ENCODE measurements at places on chromosomes 12 and 14.

DNA sequence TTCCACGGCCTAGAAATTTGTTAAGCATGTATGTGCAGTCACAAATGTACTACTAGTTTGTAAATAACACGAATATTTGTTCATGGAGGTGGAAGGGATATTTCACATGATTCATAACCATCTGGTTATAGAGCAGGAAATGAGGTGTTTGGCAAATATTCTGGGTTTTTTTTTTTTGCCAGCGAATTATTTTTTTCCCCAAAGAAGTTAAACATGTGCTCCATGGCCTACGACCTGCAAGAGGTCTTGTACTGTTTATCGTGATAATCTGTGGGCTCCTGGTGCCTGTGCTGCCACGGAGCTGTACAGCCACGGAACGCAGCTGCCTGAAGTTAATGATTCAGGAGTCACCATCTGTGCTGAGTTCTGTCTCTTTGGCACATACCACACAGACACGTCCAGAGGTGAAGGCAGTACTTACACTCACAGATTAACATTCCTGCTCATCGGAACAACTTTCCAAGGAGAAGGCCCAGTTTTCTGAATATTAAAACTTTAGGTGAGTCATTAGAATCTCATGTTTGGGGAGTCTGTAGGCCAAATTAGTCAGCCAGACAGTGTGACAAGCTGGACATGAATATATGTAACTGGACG, 156.3 kb downstream of the TMX1 start:
- no peak for DNase-seq

DNA sequence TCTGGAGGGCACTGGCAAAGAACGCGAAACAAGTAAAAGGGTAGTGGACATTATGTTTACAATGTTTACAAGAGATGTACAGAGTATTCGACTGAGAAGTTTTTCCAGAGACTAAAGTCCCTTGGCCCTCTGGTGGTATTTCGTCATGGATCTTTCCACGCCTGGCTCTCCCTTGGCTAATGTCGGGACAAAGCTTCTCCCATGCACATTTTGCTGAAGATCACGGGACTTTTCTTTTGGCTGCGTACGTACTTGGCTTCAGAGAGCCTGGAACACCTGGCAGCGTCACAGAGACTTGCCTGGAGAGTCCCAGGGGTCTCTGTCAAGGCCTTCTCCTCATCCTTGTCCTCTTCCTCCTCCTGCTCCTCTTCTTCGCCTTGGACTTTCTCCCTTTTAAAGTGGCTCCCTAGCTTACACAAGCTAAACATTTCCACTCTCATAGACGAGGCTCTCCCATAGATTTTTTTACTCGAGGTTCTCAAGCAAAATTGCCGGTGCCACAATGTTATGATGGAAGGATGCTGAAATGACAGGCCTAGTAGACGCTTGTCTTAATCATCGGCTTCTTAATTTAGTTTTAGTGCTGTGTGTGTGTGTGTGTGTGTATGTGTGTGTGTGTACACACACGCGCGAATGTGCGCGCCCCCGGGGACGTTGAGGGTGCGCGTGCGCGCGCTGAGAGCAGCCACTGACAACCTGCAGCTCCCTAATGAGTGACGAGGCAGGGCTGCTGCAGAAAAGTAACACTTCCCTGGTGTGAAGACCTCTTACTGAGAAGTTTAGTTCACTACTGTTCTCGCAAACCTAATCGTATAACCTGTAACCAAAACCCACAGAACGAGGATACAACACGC, 4.9 kb upstream of the FOXG1 start:
- DNase-seq, result no peak

DNA sequence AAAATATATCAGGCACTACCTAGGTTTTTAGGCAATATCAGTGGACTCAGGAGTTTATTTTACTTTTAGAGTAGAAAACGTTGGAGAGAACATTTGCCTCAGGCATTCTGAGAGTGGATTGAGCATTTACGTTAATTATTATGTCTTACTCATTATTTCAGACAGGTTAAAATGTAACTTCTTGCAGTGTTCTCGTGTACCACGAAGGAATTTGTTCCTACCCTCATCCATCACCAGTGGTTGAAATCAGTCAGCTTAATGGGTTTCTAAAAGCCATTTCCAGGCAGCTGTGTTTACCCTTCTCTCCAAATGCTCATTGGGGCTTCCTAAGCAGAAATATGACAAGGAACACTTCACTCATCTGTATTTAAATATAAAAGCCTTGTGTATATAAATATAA, 9.1 kb upstream of the LDHB start:
- no peak for DNase-seq

DNA sequence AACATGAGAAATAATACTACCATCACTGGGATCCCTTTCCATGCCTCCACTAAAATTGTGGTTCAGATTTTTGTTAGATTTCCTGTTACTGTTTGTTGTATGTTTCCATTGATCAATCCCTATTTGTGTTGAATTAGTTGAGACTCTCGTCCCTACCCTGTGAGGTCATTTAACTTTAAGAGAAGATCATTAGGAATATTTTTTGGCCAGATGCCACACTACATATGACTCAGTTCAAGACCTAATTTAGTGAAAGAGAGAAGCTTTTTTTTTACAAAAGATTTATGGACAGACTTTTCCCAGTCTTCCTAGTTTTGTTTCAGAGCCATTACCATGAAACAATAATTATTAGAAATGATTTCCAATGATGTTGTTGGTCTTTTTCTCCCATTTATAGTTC, 35.5 kb downstream of the CPSF6 start:
- DNase-seq, result no peak

DNA sequence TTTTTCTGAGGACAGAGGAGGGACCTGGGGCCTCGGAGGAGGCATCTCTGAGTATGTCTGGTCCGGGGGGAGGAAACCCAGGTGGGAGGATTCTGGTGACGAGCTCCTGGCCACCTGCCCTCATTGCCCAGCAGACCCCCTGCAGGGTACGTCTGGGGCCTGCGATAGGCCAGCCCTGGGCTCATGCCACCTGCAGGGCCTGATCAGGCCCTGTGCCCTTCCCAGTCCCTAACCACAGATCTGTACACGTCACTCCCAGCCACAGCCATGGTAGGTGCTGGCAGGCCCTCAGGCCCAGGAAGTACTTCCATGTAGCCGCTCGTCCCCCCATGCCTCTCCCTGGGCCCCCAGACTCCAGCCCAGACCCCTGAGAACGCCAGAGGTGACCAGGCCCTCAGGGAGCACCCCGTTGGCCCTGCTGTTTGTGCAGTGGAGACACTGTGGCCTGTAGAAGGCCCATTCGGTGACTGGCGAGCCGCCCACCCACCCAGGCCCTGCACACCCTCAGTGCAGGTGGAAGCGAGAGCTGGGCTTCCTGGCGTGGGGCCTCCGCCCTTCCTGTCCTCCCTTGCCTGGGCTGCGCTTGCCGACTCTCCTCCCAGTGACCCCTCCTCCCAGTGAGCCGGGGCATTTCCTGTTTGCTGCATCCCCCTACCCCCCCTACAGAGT, 5.7 kb downstream of the INF2 start:
- DNase-seq, result no peak

DNA sequence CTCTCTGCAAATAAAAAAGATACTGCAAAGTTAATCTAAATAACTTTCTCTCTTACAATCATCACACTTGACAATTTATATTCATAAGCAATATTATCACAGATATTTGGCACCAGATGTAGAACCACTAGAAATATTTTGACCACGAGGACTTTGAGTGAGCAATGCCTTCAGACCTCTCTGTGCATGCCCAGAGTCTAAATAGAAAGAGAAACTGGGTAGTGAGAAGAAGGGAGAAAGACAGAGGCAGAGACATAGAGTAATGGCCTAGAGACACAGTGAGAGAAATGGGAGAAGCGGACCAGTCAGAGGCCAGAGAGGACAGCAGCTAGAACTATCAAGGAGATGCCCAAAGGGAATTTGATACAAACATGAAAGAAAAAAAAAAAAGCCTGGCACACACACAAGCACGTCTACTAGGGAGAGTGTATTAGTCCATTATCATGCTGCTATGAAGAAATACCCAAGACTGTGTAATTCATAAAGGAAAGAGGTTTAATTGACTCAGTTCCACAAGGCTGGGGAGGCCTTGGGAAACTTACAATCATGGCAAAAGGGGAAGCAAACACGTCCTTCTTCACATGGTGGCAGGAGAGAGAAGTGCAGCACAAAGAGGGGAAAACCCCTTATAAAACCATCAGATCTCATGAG, 41.1 kb downstream of the BMP4 start:
- DNase-seq, result no peak

DNA sequence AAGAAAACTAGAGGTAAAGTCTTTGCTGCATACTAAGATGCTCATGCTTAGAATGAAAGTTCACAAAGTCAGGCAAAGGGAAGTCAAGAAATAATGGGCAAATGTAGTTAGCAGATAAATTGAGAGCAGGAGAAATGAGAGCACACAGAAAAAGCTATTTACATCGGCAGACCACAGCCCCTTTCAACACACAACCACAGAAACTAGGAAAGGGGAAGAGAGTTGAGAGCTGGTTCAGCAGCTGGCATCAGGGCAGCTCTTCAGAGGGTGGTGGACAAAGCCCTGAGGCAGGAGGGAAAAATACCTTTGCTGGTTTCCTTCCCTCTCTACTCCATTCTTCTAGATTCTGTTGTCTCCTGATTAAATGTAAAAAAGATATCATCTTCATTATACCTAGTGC, 95.4 kb upstream of the ANO4 start:
- no peak for DNase-seq

DNA sequence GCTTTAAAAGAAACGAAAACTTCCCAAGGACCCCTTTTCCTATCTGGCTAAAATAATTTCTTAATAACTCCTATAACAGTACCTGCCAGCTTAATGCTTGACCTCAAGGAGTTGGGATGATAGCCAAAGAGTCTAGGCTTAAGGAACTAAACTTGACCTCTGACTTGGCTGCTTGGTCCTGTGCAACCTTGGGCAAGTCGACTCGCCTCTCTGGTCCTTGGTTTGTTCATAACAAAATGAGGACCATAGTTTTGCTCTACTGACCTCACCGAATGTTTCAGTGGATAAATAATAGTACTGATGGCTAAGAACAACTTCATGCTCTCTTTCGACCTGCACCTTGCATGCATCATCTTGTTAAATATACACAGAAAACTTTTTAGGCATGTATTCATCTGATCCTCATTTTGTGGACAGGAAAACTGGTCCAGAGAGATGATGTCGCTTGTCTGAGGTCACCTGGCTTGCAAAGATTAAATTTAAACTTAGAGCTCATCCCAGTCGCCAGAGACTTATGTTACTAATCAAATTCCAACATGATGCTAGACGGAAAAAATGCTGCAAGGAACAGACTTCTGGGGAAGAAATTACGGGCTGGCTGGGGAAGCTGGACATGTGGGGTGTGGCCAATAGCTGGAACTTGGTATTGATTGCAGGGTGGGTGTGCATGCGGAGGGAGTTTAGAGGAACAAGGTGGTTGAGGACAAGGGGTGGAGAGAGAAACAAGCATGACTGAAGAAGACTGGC, 38.0 kb upstream of the WSCD2 start:
- DNase-seq, result no peak

- peak; percentile 18 for DNase-seq
Measured at GRCh38 chr12:124493809-124494750, 73.3 kb downstream of the NCOR2 start.

- DNase-seq, result no peak
Measured at GRCh38 chr14:92719890-92720323, 28.5 kb downstream of the LGMN start.

DNA sequence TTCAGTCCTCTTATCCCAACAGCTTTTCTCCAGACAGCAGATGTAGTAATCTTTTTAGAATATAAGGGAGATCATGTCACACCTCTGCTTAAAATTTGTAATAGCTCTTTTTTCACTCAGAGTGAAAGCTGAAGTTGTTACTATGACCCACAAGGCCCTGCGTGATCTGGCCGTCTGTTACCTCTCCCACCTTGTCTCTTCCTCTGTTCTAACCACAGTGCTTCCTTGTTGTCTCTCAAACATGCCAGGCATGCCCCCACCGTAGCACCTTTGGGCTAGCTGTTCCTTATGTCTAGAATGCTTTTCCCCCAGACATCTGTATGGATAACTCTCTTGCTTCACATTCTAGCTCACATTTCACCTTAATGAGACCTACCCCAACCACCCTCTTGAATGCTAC, 6.5 kb downstream of the NECAP1 start:
- DNase-seq, result no peak

GRCh38 chr12:131444220-131445164, 266.4 kb upstream of the SFSWAP start:
- DNase-seq, result no peak

DNA sequence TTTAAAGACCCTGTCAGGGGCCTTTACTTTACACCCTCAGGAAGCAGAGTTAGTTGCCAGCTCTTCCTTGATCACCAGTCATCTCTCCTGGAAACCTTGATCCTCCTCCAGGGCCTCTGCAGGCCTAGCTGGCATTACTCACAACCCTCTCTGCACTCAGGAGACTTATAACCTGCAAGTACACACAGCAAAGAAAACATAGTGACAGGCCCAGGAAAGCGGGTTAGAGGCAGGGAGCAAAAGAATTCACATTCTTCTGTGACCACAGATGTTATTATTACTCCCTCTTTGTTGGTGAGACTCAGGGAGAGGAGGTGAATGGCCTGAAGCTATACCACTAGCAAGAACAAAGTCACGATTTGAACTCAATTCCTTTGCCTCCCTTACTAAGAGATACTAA, 87.4 kb downstream of the OR11H12 start:
- no peak for DNase-seq

DNA sequence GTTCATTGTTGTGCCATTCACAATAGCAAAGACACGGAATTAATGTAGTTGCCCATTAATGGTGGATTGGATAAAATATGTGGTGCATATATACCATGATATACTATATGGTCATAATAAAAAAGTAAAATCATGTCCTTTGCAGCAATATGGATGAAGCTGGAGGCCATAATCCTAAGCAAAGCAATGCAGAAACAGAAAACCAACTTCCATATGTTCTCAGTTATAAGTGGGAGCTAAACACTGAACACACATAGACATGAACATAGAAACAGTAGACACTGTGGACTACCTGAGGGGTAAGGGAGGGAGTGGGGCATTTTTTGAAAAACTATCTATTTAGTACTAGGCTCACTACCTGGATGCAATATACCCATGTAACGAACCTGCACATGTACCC, 3.0 kb upstream of the ERP27 start:
- DNase-seq, result no peak

DNA sequence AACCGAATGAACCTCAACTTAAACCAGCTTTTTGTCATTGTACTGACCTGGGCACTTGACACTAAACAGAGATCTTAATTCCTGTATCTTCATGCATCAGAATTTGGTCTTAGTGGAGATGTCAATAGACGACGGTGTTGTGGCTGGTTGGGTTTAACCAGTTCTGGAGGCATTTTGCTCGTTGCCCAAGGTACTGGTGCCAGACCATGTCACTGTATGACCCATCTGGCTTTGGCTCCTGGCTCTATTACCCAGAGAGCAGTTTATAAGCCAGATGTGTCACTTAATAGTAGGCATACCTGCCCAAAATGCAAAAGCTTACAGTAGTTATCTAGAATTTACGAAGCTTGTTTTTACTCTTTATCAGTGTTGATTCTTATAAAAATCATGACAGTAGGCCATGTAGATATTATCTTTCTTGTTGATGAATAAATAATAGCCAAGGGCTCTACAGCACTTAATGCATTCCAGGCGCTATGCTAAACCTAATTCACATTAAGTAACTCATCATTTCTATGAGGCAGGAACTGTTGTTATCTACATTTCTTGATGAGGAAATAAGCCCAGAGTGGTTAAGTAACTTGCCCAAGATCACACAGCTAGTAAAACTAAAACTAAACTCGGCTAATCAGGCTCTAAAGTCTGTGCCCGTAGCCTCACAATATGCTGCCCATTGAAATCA, 179.7 kb upstream of the HIF1A start:
- DNase-seq, result no peak

- DNase-seq, result no peak
Measured at GRCh38 chr12:81176796-81177195, 98.9 kb downstream of the ACSS3 start.

GRCh38 chr12:92079054-92079385, 66.6 kb downstream of the BTG1 start:
- no peak for DNase-seq

Data from activated CD4-positive, alpha-beta T cell treated with anti-CD3 and anti-CD28 coated beads, Interleukin-2, amount 50 U/mL, for 24 hours (primary cell).